Right cardiac atrium (tissue), 5 donors: ENCODE measurements at places on chromosomes 5 and 9.

DNA sequence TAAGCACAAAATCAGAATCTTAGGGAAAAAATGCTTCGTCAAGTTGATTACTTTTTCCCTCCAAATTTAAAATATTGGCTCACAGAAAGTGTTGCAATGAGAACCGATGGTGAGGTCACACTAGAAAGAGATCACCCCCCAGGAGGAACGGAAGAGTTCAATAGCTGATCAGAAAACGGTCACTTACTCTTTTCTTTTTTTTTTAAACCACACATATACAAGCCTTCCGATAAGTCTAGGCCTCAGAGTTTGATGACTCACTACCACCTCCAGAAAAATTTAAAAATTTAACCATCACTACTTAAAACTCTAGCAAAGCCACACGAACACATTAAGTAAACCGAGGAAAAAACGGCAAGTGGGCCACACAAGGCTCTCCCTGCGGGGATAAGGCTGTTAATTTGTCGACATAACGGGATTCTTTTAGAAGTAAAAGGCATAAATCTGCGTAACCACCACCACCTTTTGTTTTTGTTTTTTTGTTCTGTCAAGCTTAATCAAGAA is 1.2 kb downstream of the SURF4 start:
- no peak for DNase-seq

- no peak for DNase-seq
These were observed 123.9 kb upstream of the ABCA1 start for GRCh38 chr9:105051897-105052296.

- DNase-seq = no peak
These were observed at the start of gene DNAH5 for GRCh38 chr5:13944560-13945199. TSS of gene DNAH5 (minus strand) at chr5:13944688. CDS start at chr5:13944438, 250 bp downstream.

DNA sequence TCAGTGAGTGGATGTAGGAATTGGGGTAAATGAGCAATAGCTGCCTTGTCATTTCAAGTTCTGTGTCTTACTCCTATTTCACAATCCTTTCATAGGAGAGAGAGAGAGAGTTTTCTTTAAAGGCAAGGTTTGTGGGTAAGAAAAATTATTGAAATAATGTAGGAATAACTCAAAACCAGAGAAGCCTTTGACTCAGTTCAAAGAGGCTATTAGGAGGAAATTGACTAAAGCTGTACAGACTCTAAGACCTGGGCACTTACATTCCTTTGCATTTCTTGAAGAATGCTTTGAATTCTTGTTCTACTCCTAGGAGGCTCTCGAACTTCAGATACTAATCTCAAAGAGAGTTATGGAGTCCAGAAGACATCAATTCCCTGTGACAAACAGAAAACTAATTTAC is 257.1 kb downstream of the FBXL7 start:
- no peak for DNase-seq

GRCh38 chr9:136551401-136552116 is 5.7 kb upstream of the NOTCH1 start:
- peak; percentile 83 for DNase-seq

GRCh38 chr9:3857091-3857490 is 331.3 kb upstream of the RFX3 start:
- DNase-seq = no peak
